COLO829 (cell line): ENCODE measurements at places on chromosomes 1 and 21.

DNA sequence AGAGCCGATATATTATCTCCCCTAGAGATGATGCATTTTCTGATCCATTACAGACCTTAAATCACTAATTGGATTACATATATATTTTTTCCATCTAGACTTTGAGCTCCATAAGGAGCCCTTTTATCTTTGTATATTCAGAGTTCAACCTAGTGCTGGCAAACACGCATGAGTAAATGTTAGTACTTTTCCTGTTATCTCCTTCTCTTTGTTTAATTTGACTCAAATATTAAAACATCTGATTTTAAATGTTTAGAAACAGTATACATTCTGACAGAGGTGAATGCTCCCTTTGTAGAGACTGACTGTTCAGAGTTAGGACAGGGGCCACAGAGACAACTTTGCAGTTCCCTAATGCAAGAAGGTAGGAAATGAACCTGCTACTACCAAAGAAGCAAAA, 37.1 kb downstream of the EIF2B3 start:
- no peak for DNase-seq

GRCh38 chr1:176648556-176648955, 185.6 kb downstream of the PAPPA2 start:
- no peak for DNase-seq

DNA sequence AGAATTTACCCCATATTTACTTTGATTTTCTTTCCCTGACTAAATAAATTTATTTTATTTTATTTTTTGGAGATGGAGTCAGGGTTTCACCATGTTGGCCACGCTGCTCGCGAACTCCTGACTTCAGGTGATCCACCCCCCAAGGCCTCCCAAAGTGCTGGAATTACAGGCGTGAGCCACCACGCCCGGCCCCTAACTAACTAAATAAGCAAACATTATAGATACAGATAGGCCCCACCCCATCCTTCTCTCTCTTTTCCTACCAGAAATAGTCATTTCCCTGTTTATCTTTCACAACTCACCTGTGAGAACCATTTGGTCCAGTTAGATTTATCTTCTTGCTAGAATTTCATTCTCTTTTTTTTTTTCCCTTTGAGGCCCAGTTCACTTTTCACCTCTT, 167.3 kb downstream of the DISC1 start:
- no peak for DNase-seq

DNA sequence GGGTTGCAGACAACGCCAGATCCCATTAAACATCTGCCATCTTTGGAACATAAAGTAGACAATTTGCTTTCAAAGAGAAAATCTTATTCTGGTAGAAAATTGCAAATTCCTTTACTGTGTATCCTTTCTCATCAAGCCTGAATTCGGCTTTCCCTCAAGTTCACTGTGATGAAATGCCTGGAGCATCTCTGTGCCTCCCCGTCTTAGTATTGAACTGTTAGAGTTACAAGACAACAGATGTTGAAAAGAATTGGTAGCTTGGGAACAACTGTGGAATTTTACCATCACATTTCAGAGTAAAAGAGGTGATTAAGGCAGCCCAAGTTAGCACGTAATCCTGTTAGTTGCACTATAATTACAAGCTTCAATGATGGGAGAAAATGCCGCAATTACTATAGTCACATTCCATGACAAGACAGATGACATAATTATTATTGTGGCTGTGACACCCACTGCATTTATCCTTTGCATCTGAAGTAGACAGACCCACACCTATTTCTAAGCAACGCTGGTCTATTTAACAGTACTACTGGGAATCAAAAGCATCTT, 54.4 kb upstream of the B3GALNT2 start:
- no peak for DNase-seq

DNA sequence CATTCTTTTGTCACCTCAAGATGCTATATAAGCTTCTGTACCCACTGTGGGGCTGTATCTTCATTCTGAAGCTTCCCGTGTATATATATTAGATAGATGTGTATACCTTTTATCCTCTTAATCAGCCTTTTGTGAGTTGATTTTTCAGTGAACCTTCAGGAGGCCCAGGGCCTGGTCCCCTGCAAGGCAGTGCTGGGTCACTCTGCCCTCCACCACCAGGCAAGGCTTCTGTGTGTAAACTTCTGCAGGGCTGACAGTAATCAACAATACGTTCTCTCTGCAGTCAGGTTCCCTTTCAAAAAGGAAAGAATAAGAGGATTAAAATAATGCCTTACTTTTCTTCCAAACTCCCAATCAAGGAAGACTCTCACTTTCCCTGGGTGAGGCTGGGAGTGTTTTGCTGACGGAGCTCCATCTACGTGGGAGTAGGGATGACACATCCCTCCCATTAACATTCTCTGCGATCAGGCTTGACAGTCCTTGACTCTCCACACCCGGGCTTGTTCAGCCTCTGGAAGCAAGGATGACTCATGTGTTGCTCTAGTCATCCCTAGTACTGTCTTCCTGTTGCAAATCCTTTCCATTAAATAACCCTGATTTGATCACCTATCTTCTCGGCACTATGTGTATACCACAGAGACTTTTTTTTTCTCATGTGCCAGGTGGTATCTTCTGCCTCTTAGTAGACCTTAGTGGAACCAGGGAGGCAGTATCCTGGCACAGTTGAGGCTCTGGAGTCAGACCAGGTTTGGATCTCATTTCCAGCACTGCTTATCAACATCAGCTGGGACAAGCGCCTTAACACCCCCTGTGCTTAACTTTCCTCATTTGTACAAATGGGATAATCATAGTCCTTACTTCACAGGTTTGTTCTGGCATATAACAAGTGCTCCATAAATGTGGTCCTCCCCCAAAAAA, 70.3 kb upstream of the KCNK1 start:
- peak; percentile 82 for DNase-seq

- no peak for DNase-seq
Measured at GRCh38 chr1:27638047-27638734, 3.2 kb upstream of the FGR start.

DNA sequence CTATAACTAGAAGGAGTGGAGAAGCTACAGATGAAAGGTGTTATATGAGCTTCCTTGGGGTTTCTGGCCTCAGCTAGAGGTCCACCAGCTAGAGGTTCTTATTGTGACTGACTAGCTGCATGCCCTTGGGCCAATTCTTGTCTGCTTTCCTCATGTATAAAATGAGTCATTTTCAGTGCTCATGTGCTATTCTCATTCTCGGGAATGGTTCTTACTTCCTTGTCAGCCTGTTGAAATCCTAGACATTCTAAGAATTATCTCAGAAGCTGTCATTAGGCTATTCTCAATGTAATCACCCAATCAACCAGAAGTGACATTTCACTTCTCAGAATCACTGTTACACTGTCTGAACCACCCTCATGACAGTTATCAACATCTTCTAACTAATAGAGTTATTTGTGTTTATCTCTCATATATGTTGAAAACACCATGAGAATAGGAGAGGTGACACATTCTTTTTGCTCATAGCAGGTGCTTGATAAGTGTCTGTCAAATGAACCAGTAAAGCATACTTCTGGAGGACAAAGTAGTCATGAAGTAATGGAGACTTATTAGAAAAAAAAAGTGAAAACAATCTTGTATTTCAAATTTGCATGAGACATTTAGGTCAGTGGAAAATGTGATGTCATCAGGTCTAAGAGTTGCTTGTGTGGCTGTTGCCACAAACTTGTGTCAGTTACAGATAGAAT, 122.8 kb upstream of the IVNS1ABP start:
- peak; percentile 75 for DNase-seq

DNA sequence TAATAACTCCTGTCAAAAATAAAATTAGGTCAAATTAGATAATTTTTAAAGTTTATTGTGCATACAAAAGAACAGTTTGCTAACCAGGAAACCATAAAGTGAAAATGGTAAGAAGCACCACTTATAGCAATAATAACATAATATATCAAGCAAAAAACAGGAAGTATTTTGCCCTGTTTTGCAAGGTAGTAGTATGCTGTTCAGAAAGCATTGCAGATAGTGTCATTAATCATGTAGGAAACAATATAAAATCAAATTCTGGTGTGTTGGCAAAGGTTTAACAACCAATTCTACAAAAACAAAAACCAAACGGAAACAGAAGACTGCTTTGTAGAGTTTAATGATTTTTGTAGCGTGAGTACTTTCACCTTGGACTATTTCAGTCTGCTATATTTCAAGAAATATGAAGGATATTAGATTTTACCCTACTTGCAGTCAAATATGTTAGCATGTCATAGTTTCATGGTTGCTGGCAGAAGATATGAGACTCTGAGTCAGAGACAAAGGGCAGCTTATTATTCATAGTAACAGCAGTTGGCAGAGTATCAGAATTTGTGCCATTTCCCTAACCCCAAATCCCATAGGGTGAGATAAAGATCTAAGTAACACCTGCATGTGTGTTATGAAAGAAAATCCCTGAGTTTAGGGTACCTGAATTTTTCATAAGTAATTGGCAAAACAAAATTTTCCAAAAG, 729.0 kb upstream of the BRINP3 start:
- peak; percentile 3 for DNase-seq

GRCh38 chr1:223046011-223046410, 97.0 kb downstream of the TLR5 start:
- DNase-seq: no peak

DNA sequence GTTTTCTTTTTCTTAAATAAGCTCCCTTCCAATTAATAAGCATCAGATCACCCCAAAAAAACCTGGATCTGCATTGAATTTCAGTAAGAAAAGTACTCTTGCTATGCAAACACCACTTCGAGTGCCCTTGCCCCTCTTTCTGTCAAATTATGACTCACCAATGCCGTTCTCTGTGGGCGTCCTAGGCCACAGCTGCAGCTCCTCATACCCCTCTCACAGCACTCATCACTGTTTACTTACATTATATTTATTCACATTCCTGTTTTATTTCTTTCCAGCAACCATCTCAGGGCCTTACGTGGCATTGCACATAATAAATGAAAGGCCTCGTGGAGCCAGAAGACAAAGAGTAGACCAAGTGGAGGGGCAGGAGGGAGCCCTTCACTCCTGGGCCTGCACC, 99.1 kb upstream of the CTTNBP2NL start:
- no peak for DNase-seq

DNA sequence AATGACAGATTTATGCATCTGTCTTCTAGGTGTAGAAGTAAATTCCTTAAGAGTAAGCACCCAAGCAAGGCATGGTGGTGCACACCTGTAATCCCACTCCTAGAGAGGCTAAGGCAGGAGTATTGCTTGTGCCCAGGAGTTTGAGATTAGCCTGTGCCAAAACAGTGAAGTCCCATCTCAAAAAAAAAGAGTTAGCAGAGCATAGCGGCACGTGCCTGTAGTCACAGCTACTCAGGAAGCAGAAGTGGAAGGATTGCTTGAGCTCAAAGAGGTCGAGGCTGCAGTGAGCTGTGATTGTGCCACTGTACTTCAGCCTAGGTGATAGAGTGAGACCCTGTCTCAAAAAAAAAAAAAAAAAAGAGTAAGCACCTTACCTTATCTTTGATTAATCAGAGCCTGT, 15.1 kb upstream of the TIPRL start:
- DNase-seq: no peak

DNA sequence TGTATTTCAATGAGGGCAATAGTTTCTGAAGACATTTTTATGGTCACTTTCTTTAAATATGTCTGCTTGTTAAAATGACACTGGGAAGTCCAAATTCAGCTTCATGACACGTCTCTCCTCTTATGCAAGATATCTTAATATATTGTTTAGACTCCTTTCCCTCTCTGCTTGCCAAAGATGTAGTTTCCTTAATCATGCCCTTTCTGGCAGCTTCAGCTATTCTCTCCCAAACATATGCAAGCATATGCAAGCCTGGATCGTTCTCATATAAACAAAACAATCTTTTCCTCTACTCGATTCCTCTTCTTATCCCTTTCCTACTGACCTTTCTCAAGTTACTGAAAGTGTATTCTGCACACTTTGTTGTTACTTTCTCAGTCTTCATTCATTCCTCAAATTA, 372.2 kb downstream of the PTBP2 start:
- no peak for DNase-seq

- no peak for DNase-seq
Measured at GRCh38 chr1:82226186-82226505, 425.4 kb downstream of the ADGRL2 start.

DNA sequence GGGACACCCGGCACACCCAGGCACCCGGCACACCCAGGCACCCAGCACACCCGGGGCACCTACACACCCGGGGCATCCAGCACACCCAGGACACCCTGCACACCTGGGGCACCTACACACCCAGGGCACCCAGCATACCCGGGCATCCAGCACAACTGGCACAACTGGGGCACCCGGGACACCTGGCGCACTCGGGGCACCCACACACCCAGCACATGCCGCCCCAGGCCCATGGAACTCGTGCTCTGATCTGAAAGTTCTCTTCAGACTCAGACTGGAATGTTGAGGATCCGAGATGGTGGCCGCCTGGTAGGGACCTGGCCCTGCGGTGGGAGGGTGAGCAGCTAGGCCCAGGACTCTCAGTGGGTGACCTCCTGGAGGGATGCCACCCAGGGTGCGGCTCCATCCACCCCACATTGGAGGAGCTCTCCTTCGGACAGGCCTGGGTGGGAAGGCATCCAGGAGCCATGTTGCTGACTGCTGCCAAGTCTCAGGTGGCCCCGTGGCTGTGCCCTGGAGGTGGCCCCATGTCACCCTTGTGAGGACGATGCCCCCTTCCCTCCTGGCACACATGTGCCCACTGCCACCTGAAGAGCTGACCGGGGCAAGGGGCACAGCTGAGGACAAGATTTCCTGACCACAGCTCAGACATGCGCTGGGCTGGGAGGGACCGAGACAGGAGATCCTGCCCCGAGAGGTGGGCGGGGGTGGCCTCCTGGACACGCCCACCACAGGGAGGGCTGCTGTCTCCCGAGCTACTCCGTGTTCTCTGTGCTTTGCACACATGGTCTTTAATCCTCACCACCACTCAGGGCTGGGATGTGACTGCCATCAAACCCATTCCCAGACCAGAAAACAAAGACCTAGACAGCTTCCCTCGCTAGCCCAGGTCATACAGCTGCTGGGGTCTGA, 37.0 kb downstream of the UBE2G2 start:
- peak; percentile 13 for DNase-seq

DNA sequence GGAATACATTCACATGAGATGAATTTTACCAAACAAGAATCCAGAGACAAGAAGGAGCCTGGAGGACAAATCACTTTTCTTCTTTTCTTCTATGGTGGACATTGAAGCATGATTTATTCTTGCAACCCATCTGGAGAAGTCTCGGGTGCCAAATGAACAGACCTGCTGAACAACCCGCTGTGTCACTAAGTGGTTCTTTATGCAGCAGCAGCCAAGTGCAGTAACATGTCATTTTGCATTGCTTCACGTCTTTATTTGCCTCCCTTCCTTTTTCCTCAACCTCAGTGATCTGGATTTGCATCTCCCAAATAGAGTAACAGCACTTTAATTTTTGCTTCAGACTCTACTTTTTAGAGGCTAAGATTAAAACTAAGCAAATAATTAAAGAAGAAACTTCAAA, 50.0 kb upstream of the TENT5C start:
- no peak for DNase-seq

GRCh38 chr1:159866066-159866465, 3.6 kb upstream of the VSIG8 start:
- no peak for DNase-seq
